ENCODE measurements at places on chromosomes 5 and 9. TPM values are rescaled to one million over a fixed set of nuclear protein-coding genes. Genes with fewer than 3 reads are reported as not detected.

Gene KLF9
- 0.44 TPM for total RNA-seq

Gene ORM2
- not detected for total RNA-seq

Gene SHOC1
- not detected for total RNA-seq

DNA sequence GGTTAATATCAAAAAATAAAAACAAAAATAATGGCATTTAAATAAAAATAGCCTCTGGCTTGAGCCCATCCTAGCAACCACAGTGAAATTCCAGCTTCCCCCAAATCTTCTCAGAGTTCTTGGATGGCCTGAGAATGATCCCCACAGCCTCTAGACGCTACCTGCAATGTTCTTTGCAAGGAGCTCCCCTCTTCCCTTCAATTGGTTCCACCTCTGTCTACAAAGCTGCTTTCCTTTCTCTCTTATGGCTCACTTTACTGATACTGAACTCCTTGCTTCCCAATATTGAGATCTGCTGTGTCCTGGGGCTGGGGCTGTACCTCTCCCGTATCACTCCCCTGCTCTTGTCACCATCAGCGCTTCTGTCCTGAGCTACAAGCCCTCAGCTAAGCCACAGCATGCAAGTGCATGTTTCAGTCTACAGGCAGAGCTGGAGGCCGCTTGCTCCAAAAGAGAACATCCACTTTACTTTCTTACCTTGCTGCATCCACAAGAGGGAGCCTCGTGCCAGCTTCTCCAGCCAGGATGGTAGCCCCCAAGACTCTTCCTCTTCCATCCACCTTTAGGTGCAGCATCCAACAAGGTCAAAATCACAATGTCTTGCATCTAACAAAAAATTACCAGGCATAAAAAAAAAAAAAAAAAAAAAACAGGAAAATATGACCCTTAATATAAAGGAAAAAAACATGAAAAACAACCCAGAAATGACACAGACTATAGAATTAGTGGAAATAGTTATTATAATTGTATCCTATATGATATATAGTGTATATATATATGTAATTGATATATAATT, 57.4 kb upstream of the PRSS3 start:
- H3K27me3 ChIP-seq = no peaks in the 10 kb centered on the region
- no peaks in the 10 kb centered on the region for H3K36me3 ChIP-seq
- H3K4me1 ChIP-seq = peaks cover 29% of the 10 kb centered on the region
- peak overlapping the region; percentile 50 for H3K27ac ChIP-seq
- H3K4me3 ChIP-seq = no peak overlapping the region
- peak; percentile 63 for DNase-seq
